ENCODE measurements at places on chromosomes 5 and 9. TPM values are rescaled to one million over a fixed set of nuclear protein-coding genes. Genes with fewer than 3 reads are reported as not detected.

WDR70 gene
- total RNA-seq: 44.2 TPM

SEMA6A gene
- 32.7 TPM for total RNA-seq

ABCA1 gene
- 12.1 TPM for total RNA-seq

DTWD2 gene
- total RNA-seq: 4.6 TPM

FOXD4L5 gene
- 0.13 TPM for total RNA-seq

PCDHB3 gene
- total RNA-seq: 1.8 TPM

DNA sequence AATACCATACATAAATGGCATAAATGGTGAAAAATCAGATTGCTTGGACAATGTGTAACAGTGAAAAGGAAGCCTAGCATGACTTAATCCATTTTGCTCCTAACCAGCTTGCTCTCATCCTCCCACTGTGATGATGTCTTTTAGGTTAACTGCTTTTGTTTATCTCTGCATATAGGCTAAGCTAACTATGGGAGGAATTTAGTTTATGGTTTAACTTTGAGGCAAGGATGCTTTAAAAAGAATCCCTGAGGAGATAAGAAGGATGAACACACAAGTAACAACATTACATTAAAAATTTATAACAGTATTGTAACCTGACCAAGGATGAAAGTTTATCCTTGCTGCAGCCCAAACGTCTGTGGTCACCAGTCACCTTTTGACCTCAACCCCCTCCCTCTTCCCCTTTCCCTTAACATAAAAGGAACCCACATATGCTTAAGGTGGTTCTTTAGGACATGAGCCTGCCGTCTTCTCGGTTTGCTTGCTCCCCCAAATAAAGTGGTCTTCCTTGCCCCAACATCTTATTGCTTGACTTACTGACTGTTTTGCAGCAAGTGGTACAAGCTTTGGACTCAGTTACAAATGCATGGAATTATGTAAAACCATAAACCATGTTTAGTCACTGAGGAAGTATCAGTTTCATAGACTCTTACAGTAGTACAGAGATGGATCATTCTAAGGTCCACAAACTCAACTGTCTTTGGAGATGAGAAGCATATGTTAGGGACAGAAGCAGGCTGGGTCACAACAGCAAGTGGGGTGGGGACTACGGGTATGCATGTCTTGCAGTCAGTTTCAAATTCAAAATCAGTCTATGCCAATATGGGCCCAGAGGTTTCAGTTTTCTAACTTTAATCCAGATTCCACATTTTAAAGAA is 31.3 kb downstream of the AGXT2 start:
- no peak for DNase-seq
- H3K36me3 ChIP-seq: no peaks in the 10 kb centered on the region
- no peak overlapping the region for H3K4me3 ChIP-seq
- no peak overlapping the region for H3K27ac ChIP-seq
- no peaks in the 10 kb centered on the region for H3K27me3 ChIP-seq

- no peaks in the 10 kb centered on the region for H3K4me1 ChIP-seq
- H3K27me3 ChIP-seq: peaks cover 3% of the 10 kb centered on the region
- H3K36me3 ChIP-seq: no peaks in the 10 kb centered on the region
- H3K4me3 ChIP-seq: no peak overlapping the region
- H3K27ac ChIP-seq: no peak overlapping the region
- DNase-seq: peak; percentile 88
These were observed 118.0 kb downstream of the ESM1 start for GRCh38 chr5:54867310-54867944.

GRCh38 chr9:2234371-2234893 is 219.3 kb downstream of the SMARCA2 start:
- no peaks in the 10 kb centered on the region for H3K36me3 ChIP-seq
- DNase-seq: peak; percentile 54
- H3K4me1 ChIP-seq: peaks cover 17% of the 10 kb centered on the region
- no peaks in the 10 kb centered on the region for H3K27me3 ChIP-seq

DNA sequence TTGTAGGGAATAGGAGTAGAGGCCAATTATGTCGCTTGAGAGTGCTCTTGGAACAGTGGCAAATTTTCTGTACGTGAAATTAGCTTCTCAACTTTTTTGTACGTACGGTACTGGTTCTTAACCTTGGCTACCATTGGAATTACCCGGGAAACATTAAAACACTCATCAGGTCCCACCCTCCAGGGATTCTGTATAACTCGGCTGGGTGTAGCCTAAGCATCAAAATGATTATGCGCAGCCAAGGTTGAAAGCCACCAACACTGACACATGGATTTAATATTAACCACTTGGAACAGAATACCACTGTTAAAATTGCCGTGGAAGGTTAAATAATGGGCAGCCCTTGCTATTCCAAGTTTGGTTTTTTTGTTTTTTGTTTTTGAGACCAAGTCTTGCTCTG is 17.4 kb downstream of the DNAJA1 start:
- no peaks in the 10 kb centered on the region for H3K27me3 ChIP-seq
- DNase-seq: peak; percentile 87
- no peak overlapping the region for H3K4me3 ChIP-seq
- peaks cover 19% of the 10 kb centered on the region for H3K36me3 ChIP-seq

DNA sequence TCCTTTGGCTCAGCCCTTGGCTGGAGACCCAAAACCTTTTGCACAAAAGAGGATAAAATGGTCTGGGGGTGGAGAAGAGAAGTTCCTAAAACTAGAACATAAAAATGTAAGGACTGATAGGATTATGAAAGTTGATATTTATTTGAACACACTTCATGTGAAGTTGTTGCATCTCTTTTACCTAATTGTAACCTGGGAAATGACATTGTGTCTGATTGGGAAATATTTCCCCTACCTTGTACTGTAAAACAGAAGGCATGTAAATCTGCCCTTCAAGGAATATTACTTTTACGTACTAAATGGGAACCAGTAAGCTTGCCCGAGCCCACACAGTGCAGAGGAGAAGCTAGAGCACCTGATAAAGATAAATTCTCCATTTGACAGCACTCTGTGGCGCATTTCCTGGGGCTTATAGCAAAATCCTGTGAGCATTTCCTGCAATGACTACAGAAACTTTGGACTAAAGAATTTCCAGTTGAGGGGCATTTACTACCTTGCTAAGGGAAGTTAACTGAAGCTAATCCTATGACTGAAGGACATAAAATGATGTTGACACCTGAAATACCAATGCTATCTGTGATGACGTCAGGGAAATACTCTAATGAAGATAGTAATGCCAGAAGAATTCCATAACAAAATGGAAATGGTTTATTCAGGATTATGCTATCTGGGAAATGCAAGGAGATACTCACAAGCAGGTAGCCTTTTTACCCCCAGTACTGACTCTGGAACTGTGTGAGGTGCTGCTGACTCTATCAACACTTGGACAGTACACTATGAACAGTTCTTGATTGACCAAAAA is 78.3 kb upstream of the LIFR start:
- H3K4me3 ChIP-seq: no peak overlapping the region
- no peaks in the 10 kb centered on the region for H3K4me1 ChIP-seq
- no peak overlapping the region for H3K27ac ChIP-seq
- no peaks in the 10 kb centered on the region for H3K36me3 ChIP-seq

- no peaks in the 10 kb centered on the region for H3K36me3 ChIP-seq
- no peak overlapping the region for H3K4me3 ChIP-seq
These were observed 46.8 kb upstream of the FER start for GRCh38 chr5:108700930-108701329.

DNA sequence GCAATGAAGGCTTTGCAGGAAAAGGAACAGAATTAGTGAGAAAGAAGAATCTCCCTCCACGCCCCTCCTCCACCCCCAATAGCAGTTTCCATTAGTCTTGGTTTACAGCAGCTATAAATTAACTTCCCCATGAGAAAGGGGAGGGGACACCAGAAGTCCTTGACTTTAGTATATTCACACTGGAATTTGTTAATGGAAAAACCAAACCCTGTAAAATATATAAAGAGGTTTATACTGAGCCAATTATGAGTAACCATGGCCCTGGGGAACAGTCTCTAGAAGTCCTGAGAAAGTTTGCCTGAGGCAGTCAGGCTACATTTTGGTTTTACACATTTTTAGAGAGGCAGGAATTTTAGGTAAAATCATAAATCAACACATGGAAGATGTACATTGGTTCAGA is 88.5 kb downstream of the ALDH1A1 start:
- no peaks in the 10 kb centered on the region for H3K27me3 ChIP-seq
- DNase-seq: peak; percentile 56
- H3K4me3 ChIP-seq: no peak overlapping the region

DNA sequence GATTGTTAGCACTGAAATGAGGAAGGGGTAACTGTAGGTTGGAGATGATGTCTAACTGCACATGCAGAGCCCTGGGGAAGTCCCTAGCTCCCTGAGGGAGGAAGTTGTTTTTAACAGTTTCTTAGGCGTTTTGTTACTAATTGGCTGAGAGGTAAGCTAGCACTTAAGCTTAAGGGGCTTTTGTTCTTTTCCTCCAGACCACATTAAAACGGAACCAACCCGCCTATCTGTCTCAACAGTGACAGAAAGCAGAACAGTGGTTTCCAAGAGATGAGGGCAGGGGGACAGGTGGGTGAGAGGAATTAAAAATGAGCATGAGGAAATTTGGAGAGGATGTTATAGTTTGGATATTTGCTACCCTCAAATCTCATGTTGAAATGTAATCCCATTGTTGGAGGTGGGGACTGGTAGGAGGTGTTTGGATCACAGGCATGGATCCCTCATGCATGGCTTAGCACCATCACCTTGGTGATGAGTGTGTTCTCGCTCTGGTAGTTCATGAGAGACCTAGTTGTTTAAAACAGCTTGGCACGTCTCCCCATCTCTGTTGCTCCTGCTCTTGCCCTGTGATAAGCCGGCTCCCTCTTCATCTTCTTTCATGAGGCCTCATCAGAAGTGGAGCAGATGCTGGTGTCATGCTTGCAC is 38.9 kb downstream of the LYRM7 start:
- no peaks in the 10 kb centered on the region for H3K27me3 ChIP-seq
- H3K4me1 ChIP-seq: no peaks in the 10 kb centered on the region
- H3K4me3 ChIP-seq: no peak overlapping the region
- peak; percentile 43 for DNase-seq
- H3K27ac ChIP-seq: no peak overlapping the region

GRCh38 chr5:2753452-2754420 is 2.3 kb upstream of the IRX2 start:
- H3K36me3 ChIP-seq: no peaks in the 10 kb centered on the region
- peaks cover 87% of the 10 kb centered on the region for H3K27me3 ChIP-seq
- no peak overlapping the region for H3K27ac ChIP-seq
- H3K4me3 ChIP-seq: no peak overlapping the region

GRCh38 chr9:72912476-72913381 is 40.1 kb downstream of the ALDH1A1 start:
- no peak for DNase-seq
- H3K27me3 ChIP-seq: no peaks in the 10 kb centered on the region
- no peaks in the 10 kb centered on the region for H3K4me1 ChIP-seq
- peaks cover 4% of the 10 kb centered on the region for H3K36me3 ChIP-seq
- no peak overlapping the region for H3K27ac ChIP-seq

GRCh38 chr5:113617191-113617796 is 103.8 kb downstream of the YTHDC2 start:
- H3K36me3 ChIP-seq: no peaks in the 10 kb centered on the region
- no peak for DNase-seq
- no peaks in the 10 kb centered on the region for H3K27me3 ChIP-seq

DNA sequence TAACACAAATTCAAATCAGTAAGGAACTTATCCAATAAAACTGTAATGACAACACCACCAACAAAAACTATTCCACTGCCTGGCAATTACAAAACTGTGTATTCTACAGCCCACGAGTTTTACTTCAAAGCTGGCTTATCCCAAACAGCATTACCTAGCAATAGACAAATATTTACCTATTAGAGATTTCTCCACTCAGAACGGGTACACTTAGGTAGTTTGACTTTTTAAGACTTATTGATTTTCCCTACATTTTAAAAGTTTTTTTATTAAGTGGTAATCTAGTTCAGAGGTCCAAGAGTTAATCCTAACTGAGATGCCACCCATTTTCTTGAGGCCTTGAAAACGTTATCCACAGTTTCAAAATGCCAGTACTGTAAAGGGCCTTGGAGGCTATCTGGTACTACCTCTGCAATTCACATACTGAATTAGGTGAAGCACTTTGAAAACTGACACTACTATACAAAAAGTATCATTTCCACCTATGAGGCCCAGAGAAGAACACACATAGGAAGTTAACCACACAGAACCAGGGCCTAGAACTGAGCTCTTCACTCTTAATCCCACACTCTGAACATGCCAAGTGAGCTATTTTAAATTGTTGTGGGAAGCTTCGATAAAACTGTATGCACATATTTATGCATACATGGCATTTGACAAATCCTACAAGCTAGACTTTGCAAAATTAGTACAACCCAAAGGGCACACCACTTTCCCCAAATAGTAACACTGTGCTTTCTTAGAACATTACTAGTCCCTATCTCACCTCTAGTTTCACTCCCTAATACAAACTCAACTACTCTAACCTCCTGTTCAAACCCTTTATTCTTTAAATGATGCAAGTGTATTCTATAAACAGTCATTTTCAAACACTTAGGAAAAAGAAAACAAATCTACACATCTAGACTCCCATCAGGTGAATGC is 2.1 kb downstream of the NADK2 start:
- no peak for DNase-seq
- H3K27ac ChIP-seq: peak overlapping the region; percentile 2
- H3K4me1 ChIP-seq: peaks cover 10% of the 10 kb centered on the region
- H3K36me3 ChIP-seq: no peaks in the 10 kb centered on the region
- H3K27me3 ChIP-seq: no peaks in the 10 kb centered on the region
- H3K4me3 ChIP-seq: peak overlapping the region; percentile 85

GRCh38 chr9:69857828-69858227 is 37.2 kb downstream of the CFAP95 start:
- no peak for DNase-seq
- no peak overlapping the region for H3K4me3 ChIP-seq
- H3K27me3 ChIP-seq: no peaks in the 10 kb centered on the region
- H3K27ac ChIP-seq: no peak overlapping the region
- H3K4me1 ChIP-seq: no peaks in the 10 kb centered on the region
- H3K36me3 ChIP-seq: no peaks in the 10 kb centered on the region

DNA sequence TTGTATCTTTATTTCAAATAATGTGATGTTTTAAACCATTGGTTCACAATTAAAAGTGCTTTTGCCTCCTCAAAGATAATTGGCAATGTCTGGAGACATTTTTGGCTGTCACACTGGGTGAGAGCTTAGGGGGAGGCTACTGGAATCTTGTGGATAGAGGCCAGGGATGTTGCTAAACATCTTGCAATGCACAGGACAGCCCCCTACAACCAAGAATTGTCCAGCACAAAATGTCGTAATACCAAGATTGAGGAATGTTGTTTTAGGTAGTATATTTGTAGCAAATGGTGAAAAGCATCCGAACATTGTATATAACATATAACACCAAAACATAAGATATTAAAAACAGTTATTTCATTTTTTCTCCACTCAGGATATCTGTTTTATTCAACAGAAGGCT is 99.8 kb downstream of the SLC44A1 start:
- no peak overlapping the region for H3K4me3 ChIP-seq
- H3K27ac ChIP-seq: no peak overlapping the region
- H3K4me1 ChIP-seq: no peaks in the 10 kb centered on the region
- no peaks in the 10 kb centered on the region for H3K27me3 ChIP-seq

GRCh38 chr5:153429761-153430380 is 60.6 kb upstream of the GRIA1 start:
- no peaks in the 10 kb centered on the region for H3K27me3 ChIP-seq
- H3K27ac ChIP-seq: no peak overlapping the region
- no peak overlapping the region for H3K4me3 ChIP-seq
- H3K4me1 ChIP-seq: no peaks in the 10 kb centered on the region
